Calu3 (cell line): ENCODE measurements at places on chromosomes 2 and 18.

DNA sequence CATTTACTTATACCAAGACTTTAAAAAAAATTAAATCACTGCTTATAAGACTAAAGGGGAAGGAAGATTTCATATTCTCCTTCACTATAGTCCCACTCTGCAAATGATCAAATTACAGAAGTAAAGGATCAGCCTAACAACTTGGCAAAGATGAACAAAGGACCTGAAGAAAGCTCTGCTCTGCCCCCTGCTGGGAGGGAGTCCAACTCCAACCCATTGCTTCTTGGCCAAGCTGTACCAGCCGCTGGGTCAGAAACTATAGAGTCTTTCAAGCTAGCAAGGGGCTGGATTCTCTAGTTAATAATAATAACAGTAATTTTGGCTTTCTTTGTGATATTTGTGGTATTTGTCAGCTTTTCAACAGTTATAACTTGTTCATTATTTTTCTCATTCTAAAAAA lies 927.0 kb upstream of the CRIM1 start:
- no peak overlapping the region for H3K27ac ChIP-seq
- no peaks in the 10 kb centered on the region for H3K36me3 ChIP-seq
- DNase-seq: peak; percentile 40
- H3K4me3 ChIP-seq: no peak overlapping the region

GRCh38 chr2:126634273-126634861 lies 21.6 kb upstream of the GYPC start:
- peak; percentile 50 for DNase-seq
- H3K36me3 ChIP-seq: no peaks in the 10 kb centered on the region
- H3K27me3 ChIP-seq: peaks cover 16% of the 10 kb centered on the region
- no peak overlapping the region for H3K4me3 ChIP-seq
- no peaks in the 10 kb centered on the region for H3K4me1 ChIP-seq
- H3K27ac ChIP-seq: no peak overlapping the region

GRCh38 chr2:59080451-59081181 lies 839.5 kb upstream of the FANCL start:
- DNase-seq: no peak
- no peak overlapping the region for H3K27ac ChIP-seq
- no peaks in the 10 kb centered on the region for H3K36me3 ChIP-seq
- H3K27me3 ChIP-seq: no peaks in the 10 kb centered on the region

GRCh38 chr2:230956827-230957755 lies 32.0 kb upstream of the GPR55 start:
- peaks cover 9% of the 10 kb centered on the region for H3K4me1 ChIP-seq
- H3K27ac ChIP-seq: no peak overlapping the region
- H3K27me3 ChIP-seq: peaks cover 98% of the 10 kb centered on the region
- H3K36me3 ChIP-seq: no peaks in the 10 kb centered on the region
- peak; percentile 27 for DNase-seq
- peak overlapping the region; percentile 61 for H3K4me3 ChIP-seq

GRCh38 chr2:40400336-40400953 lies 51.4 kb downstream of the SLC8A1 start:
- H3K27me3 ChIP-seq: no peaks in the 10 kb centered on the region
- no peaks in the 10 kb centered on the region for H3K36me3 ChIP-seq
- DNase-seq: no peak

DNA sequence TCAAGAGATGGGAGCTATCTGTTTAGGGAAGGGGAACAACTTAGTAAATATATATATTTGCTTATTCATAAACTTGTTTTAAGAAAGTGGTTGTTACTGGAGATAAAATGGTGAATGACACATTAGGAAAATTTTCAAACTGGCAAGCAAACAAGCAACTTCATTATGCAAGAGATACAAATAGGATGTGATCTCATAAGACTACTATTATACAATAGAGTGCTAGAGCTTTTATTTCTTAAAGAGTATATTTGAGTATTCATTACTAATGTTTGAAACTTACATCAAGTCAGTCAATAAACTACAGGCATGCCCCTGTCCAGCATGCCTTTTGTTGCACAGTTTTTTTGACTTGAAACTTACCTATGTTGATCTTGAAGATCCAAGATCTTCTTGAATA lies 355.2 kb upstream of the KCNJ3 start:
- no peaks in the 10 kb centered on the region for H3K4me1 ChIP-seq
- H3K27me3 ChIP-seq: no peaks in the 10 kb centered on the region
- H3K36me3 ChIP-seq: no peaks in the 10 kb centered on the region
- DNase-seq: no peak
- H3K4me3 ChIP-seq: no peak overlapping the region
- H3K27ac ChIP-seq: no peak overlapping the region
